ENCODE measurements at places on chromosomes 2 and 18. TPM values are rescaled to one million over a fixed set of nuclear protein-coding genes. Genes with fewer than 3 reads are reported as not detected.

- H3K27me3 ChIP-seq = no peaks in the 10 kb centered on the region
- H3K36me3 ChIP-seq = no peaks in the 10 kb centered on the region
- no peak for DNase-seq
- H3K27ac ChIP-seq = no peak overlapping the region
- H3K4me3 ChIP-seq = no peak overlapping the region
These were observed 237.0 kb downstream of the IKZF2 start for GRCh38 chr2:212914392-212914791.

- DNase-seq = no peak
- peak overlapping the region; percentile 85 for H3K27ac ChIP-seq
- H3K4me1 ChIP-seq = peaks cover 31% of the 10 kb centered on the region
- H3K27me3 ChIP-seq = no peaks in the 10 kb centered on the region
- peak overlapping the region; percentile 29 for H3K4me3 ChIP-seq
- no peaks in the 10 kb centered on the region for H3K36me3 ChIP-seq
These were observed 27.6 kb downstream of the C2orf76 start for GRCh38 chr2:119338826-119339561.

The CARF gene
- 12.0 TPM for total RNA-seq

- no peak overlapping the region for H3K4me3 ChIP-seq
- DNase-seq = no peak
- H3K27me3 ChIP-seq = no peaks in the 10 kb centered on the region
- no peak overlapping the region for H3K27ac ChIP-seq
- H3K4me1 ChIP-seq = no peaks in the 10 kb centered on the region
- H3K36me3 ChIP-seq = no peaks in the 10 kb centered on the region
These were observed 544.4 kb downstream of the TDRD15 start for GRCh38 chr2:21668078-21668710.

GRCh38 chr2:240508832-240509545 lies 48.8 kb downstream of the ANKMY1 start:
- no peak for DNase-seq
- no peak overlapping the region for H3K27ac ChIP-seq
- peaks cover 10% of the 10 kb centered on the region for H3K4me1 ChIP-seq
- peaks cover 25% of the 10 kb centered on the region for H3K36me3 ChIP-seq
- H3K4me3 ChIP-seq = no peak overlapping the region
- H3K27me3 ChIP-seq = no peaks in the 10 kb centered on the region

The ABCB6 gene
- total RNA-seq = 12.1 TPM

The SPDYA gene
- 2.1 TPM for total RNA-seq

GRCh38 chr2:190435031-190435670 lies 27.0 kb downstream of the MFSD6 start:
- H3K36me3 ChIP-seq = peaks cover 42% of the 10 kb centered on the region
- no peak overlapping the region for H3K4me3 ChIP-seq

GRCh38 chr2:124034265-124034664 lies 9.2 kb downstream of the CNTNAP5 start:
- H3K4me3 ChIP-seq = no peak overlapping the region
- no peaks in the 10 kb centered on the region for H3K36me3 ChIP-seq
- no peak overlapping the region for H3K27ac ChIP-seq
- no peak for DNase-seq

DNA sequence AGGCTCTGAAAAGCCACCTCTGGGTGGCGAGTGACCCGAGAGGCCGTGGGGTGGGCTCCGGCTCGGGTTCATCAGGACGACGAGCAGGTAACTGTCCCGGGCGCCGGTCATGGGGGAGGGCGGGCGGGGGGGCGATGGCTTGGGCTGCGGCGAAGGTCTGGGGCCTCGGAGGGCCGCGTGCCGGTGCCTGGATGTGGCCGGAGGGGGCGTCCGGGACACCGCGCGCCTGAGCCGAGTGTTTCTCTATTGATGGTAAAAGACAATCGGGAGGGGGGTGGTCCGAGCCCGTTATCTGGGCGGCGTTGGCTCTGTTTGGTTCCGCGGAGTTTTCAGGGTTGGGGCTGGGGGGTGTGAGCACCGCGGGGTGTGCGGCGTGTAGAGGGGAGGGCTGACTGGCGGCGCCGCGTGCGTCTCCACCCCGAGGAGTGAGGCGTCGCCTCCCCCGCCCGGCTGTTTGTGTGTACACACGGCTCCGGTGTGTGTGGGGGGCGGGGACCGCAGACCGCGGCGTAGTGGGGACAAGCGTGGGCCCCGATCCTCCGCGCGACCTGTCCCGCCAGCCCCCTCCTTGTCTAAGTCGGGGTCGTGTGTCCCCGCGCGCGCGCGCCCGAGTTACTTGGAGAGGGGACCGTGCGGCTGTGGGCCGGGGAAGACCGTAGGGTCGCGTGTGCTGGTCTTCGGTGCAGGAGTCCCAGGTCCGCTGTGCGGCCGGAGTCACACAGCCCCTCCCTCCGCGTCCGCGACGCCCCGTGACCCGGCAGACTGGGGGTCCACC lies 1.6 kb downstream of the CTIF start:
- peaks cover 8% of the 10 kb centered on the region for H3K4me1 ChIP-seq
- no peak overlapping the region for H3K27ac ChIP-seq
- H3K4me3 ChIP-seq = peak overlapping the region; percentile 91

The ALPP gene
- not detected for total RNA-seq

DNA sequence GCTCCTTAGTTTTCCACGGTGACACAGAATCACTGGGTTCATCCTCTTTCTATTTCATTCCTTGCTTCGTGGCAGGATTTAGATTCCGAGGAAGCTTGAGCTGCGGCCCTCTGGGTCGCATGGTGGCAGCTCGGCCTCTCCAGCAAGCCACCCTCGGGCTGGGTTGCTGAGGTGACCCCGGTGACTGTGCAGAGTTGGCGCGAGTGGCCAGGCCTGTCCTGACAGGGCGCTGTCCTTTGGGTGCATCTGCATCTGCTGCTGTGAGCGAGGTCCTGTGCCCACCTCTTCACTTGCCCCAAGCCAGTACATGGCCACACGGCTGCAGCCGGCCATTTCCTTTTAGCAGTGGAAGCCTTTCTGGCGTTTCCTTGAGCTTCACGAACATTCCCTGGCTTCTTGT lies 21.8 kb downstream of the PRELID3A start:
- no peak overlapping the region for H3K4me3 ChIP-seq

GRCh38 chr2:73283545-73284295 lies 558 bp downstream of the FBXO41 start:
- no peak for DNase-seq
- H3K4me3 ChIP-seq = peak overlapping the region; percentile 82
- H3K27ac ChIP-seq = peak overlapping the region; percentile 74
- peaks cover 3% of the 10 kb centered on the region for H3K36me3 ChIP-seq
- H3K27me3 ChIP-seq = no peaks in the 10 kb centered on the region

DNA sequence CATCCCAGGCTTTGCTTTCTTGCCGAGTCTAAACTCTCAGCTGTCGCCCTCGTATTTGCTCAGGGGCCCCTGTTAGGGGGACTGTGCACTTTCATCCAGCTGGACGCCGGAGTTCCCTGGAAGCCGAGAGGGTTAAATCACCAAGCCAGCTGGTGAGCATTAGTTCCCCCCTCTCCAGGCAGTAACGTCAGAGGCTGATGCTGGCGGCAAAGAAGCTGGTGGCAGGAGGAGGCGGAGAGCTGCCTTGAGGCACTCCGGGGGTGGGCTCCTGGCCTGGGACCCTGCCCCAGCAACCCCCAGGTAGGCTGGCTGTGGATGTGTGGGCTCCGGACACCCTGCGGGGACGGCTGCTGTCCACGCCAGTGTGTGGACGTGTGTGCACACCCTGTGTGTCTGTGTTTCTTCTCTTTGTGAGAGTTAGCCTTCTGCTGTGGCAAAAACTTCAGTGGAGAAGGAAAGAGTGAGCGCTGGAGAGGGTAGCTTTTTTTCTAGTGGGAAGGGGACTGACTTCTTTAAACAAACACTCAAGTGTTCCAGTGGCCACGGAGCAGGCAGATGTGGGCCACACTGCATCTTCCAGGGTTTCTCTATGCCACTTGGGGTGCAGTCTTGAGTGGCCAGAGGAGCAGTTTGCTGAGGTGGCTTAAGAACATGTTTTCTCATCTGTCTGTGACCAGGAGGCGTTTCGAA lies 84.7 kb downstream of the GLI2 start:
- no peak for DNase-seq
- H3K27me3 ChIP-seq = no peaks in the 10 kb centered on the region
- H3K4me3 ChIP-seq = no peak overlapping the region
- H3K36me3 ChIP-seq = no peaks in the 10 kb centered on the region
- H3K27ac ChIP-seq = no peak overlapping the region

- H3K27ac ChIP-seq = no peak overlapping the region
- DNase-seq = no peak
- peaks cover 19% of the 10 kb centered on the region for H3K4me1 ChIP-seq
- no peaks in the 10 kb centered on the region for H3K36me3 ChIP-seq
These were observed 20.9 kb upstream of the SLC35F5 start for GRCh38 chr2:113777371-113777770.

The UGT1A1 gene
- total RNA-seq = not detected

The GKN1 gene
- total RNA-seq = not detected

The VAMP5 gene
- 11.4 TPM for total RNA-seq

DNA sequence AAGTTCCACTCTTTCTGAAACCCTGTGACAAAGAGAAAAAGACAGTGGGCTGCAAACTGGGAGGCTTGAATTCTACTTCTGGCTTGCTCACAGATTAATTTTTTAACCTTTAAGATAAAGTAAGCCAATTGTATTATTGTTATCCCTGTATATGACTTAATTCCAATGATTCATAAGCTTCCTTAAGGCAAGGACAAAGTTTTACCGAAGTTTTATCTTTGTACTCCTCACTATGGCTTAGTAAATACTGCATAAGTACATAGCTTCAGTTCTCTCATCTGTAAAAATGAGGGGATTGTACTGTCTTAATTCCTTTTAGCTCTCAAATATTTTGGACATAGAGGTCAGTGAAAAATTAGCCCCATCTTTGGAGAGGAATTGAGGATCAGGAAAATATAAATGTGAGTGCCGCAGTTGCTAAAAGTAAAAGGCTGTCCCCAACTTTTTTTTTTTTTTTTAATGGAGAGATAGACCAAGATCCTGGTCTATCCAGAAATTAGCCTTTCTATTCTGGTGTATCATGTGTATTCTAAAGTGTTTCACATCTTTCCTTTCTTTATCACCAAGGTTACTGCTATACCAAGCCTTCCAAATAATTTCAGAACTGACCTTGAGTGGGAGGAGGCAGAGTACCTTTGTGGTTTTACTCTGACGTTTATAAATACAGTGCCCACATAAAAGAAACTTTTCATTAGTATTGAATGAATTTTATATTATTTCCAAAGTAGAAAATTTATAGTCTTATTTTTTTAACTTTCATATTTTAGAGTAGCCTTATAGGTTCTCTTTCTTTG lies 13.3 kb downstream of the RELCH start:
- DNase-seq = no peak
- H3K27ac ChIP-seq = no peak overlapping the region
- peaks cover 33% of the 10 kb centered on the region for H3K4me1 ChIP-seq
- peaks cover 11% of the 10 kb centered on the region for H3K36me3 ChIP-seq
- no peak overlapping the region for H3K4me3 ChIP-seq

DNA sequence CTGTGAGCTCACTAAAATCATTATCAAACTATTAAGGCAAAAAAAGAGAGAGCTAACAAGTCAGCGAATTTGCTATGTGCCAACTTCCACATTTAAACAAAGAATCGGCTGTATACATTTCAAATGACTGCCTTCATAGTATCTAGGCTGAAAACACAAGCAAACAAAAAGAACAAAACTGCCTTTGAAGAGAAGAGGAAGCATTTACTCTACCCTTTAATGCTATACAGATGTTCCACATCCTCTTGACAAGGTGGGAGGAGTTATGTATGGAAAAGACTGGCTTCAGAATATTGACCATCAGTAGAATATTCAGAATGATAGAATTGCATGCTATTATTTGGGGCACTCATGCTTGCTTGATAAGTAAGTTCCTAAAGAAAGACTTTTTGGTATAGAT lies 741.7 kb downstream of the PLCL1 start:
- no peaks in the 10 kb centered on the region for H3K4me1 ChIP-seq
- DNase-seq = no peak
- no peak overlapping the region for H3K27ac ChIP-seq
- H3K27me3 ChIP-seq = no peaks in the 10 kb centered on the region
- no peaks in the 10 kb centered on the region for H3K36me3 ChIP-seq

The ZBTB14 gene
- 20.9 TPM for total RNA-seq

The HSBP1L1 gene
- 0.98 TPM for total RNA-seq

- H3K4me3 ChIP-seq = peak overlapping the region; percentile 73
- H3K4me1 ChIP-seq = peaks cover 70% of the 10 kb centered on the region
- no peaks in the 10 kb centered on the region for H3K27me3 ChIP-seq
These were observed 3.3 kb upstream of the GPBAR1 start for GRCh38 chr2:218257390-218257981.

The SPOPL gene
- total RNA-seq = 36.9 TPM

The AQP12B gene
- total RNA-seq = not detected

DNA sequence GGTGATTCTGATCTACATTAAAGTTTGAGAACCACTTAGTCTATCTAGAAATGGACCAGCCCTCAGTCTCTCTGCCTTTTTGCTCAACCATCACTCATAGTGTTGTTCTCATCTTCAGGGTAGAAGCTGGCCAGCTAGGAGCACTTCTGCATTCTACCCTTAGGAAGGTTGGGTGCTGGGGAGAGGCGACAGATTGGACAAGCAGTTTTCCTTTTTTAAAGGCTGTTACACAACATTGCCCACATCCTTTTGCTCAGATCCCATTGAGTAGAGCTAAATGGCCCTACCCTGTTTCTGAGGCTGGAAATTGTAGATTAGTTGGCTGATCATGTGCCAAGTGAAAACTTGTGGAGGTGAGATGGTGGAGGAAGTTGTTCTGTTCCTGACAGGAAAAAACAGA lies 35.6 kb downstream of the OSBPL6 start:
- DNase-seq = no peak
- H3K4me3 ChIP-seq = no peak overlapping the region
- peaks cover 12% of the 10 kb centered on the region for H3K27me3 ChIP-seq
- H3K27ac ChIP-seq = no peak overlapping the region

Measured in activated B cell treated with CpG ODN at 0.5 μM for 24 hours (primary cell).